ENCODE measurements at places on chromosomes 3 and 15.

- no peak for DNase-seq
Measured at GRCh38 chr15:88994286-88994685, 81.1 kb upstream of the MFGE8 start.

DNA sequence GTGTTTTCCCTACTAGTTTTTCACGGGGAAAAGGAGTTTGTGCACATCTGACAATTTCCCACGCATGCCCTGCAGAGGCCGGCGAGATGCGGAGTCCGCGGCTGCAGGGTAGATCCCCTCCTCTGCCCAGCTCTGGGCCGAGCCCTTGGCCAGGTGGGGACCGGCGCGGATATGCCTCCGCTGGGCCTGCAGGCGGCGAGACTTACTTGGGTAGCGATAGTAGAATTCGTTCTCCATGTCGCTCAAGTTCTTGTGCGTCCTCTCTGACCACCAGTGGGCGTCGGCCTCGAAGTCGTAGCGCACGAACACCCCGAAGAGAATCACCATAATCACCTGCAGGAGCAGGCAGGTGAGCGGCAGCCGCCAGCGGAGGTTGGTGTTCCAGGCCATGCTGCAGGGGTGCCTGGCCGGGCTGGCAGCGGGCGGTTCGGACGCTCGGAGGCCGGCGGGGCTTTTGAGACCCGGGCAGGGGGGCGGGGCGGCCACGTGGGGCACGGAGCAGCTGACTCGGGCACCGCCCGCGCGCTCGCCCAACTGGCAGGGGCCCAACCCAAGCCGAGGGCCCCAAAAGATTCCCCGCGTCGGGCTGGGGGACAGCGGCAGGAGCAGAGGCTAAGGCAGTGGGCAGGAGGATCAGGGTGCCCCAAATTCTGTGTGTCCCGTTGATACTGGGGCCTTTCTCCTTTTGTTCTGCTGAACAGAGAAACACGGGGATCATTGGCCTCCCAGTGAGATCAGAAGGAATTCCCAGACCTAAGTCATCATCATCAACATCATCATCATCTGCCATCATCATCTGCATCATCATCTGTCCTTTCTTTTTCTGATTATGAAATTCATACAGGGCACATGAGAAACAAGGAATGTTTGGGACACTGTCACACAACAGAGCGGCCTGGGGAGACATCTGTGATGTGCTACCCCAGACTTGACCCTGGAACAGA, at the start of gene RHCG:
RHCG (minus strand) TSS at position 429 of the 944 bp plus-strand sequence; CDS start at position 390, 39 bp downstream.
- DNase-seq: no peak

DNA sequence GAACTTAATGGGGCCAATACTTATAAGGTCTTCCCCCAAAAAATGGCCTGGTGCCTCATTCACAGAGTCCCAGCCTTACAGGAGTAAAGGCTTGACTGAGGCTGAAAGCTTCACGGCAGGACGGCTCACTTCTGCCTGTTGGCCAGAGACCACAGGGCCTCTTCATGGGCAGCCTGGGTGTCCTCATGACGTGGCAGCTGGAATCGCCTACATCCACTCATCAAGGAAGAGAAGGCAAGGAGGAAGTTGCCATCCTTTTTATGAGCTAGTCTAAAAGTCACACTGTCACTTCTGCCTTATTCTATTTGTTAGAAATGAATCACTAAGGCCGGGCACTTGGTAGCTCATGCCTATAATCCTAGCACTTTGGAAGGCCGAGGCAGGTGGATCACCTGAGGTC, 89.3 kb upstream of the DGKG start:
- no peak for DNase-seq

DNA sequence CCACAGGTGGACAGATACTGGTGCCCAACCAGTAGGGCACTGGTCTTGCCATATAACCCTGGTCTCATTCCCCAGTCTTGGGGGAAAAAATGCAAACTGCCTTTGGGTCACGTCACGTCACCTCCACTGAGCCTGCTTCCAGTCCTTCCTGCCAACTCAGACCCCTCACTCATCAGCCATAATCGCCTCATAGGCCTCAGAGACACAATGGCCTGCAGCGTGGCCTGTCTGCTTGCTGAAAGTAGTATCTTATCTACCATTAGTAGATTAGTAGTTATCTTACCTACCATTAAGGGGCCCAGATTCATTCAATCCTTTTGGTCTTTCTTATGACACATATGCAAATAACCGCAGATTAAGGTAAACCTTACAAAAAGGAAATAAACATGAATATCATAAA, 93.8 kb downstream of the FAM174B start:
- no peak for DNase-seq
